Hematopoietic multipotent progenitor cell treated with erythropoietin and hydrocortisone succinate and interleukin-3 and kit ligand, for 6 days (in vitro differentiated cells): ENCODE measurements at places on chromosomes 3 and 15.

GRCh38 chr15:56468401-56468800, 3.5 kb upstream of the MNS1 start:
- DNase-seq: peak; percentile 80

DNA sequence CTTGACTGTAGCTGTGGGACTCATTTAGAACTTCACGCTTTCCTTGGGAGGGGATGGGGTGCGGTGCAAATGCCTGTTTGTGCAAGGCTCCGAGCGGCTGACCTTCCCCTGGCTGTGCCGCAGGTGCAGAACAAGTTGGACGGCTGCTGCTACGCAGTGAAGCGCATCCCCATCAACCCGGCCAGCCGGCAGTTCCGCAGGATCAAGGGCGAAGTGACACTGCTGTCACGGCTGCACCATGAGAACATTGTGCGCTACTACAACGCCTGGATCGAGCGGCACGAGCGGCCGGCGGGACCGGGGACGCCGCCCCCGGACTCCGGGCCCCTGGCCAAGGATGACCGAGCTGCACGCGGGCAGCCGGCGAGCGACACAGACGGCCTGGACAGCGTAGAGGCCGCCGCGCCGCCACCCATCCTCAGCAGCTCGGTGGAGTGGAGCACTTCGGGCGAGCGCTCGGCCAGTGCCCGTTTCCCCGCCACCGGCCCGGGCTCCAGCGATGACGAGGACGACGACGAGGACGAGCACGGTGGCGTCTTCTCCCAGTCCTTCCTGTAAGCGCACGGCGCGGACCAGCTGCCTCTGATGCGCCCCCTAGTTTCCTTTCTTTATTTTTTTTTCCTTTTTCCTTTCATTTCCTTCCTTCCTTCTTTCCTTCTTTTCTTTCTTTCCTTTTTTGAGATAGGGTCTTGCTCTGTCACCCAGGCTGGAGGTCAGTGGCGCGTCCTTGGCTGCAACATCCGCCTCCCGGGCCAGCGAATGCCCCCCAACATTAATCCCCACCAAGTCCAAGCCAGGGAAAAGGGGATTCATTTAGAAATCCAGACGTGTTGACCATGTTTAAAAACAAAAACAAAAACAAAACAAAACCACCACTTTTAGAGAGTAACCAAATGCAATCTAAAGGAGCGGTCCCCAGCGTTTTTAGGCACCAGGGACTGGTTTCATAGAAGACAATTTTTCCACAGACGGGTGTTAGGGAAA, 42.7 kb downstream of the EIF2AK4 start:
- no peak for DNase-seq

DNA sequence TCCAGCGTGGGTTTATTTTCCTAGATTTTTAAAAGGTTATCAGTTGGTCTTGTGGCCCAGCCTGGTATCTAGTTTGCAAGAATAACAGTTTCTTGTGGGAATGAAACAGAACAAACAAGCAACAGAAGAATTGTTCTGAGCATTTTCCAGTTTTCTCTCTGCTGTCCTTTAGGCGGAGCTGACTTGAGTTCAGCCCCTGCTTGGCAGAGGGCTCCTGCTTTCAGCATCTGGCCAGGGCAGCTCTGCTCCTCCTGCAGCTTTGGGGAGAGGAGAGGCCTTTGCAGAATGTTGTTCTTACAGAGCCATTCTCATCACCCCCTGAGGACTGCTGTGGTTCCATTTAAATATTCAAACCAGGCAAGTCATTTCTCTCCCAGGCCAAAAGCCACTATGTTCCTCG, 117.7 kb downstream of the ALDH1A2 start:
- no peak for DNase-seq

DNA sequence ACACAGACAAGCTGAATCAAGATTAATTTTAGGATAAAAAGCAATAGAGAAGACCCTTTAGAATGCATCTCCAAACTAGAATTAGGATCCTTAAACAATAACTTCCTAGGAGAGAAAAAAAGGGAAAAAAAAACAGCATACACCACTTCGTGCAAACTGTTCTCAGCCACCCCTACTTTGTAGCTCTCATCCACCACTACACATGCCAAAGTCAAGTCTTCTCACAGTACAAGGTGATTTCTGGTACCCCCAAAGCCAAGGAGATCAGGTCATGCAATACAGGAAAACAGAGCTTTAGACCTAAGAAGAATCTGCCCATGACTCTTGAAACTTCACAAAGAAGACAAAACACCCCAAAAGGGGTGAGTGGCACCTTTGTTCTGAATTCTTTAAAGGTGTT, 166.9 kb downstream of the SUCNR1 start:
- no peak for DNase-seq

- DNase-seq: no peak
These were observed 302.4 kb downstream of the EPHB1 start for GRCh38 chr3:135097276-135097946.

- DNase-seq: no peak
These were observed 61.8 kb upstream of the TSC22D2 start for GRCh38 chr3:150346266-150346665.

- no peak for DNase-seq
These were observed 30.1 kb downstream of the SST start for GRCh38 chr3:187639927-187640568.
